ENCODE measurements at places on chromosomes 12 and 14.

DNA sequence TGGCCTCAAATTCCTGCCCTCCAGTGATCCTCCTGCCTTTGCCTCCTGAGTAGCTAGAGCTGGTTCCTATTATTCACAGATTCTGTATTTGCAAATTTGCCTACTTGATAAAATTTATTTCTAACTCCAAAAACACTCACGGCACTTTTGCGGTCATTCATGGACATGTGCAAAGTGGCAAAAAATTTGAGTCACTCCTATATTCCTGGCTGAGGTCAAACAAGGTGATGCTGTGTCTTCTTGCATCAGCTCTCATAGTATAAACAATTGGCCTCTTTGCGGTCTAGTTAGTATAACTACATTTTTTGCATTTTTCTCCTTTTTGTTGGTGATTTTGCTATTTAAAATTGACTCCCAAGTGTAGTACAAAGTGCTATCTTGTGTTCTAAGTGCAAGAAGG is 24.7 kb downstream of the ATF1 start:
- DNase-seq = no peak

DNA sequence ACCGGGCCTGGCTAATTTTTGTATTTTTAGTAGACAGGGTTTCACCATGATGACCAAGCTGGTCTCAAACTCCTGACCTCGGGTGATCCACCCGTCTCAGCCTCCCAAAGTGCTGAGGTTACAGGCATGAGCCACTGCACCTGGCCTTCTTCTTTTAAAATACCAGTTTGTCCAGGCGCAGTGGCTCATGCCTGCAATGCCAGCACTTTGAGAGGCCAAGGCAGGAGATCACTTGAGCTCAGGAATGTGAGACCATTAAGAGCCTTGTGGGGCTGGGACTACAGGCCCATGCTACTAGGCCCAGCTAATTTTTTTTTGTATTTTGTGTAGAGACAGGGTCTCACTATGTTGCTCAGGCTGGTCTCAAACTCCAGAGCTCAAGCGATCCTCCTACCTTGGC is 8.1 kb upstream of the PEBP1 start:
- no peak for DNase-seq

DNA sequence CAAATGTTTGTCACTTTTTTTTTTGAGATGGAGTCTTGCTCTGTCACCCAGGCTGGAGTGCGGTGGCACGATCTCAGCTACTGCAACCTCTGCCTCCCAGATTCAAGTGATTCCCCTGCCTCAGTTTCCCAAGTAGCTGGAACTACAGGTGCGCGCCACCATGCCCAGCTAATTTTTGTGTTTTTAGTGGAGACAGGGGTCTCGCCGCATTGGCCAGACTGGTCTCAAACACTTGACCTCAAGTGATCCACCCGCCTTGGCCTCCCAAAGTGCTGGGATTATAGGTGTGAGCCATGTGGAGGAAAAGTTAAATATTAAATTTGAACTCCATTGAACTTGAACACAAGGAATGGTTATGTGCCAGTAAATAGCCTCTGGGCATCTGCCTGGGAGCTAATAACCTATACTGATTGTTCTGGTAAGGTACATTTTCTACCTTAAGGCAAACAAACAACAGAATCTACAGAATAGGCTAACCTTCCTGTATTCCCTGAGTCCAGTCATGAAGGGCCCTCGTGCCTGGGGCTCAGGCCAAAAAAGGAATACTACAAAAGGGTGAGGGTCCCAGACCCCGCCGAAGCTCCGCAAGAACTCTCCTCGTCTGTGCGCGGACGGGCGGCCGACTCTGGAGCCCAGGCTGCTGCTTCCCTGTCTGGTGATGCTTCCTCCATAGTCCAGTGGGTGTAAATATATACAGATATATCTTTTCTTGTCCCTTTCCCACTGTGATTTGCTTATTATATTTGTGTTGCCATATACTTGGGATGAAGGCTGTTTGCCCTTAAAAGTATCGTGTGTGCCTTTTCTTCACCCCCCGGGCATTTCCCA is 74.0 kb upstream of the EIF5 start:
- no peak for DNase-seq

GRCh38 chr12:107449891-107450290 is 235.7 kb upstream of the PWP1 start:
- no peak for DNase-seq

GRCh38 chr14:104284107-104284592 is 145.8 kb downstream of the KIF26A start:
- DNase-seq = no peak

- DNase-seq = no peak
These were observed 398.4 kb downstream of the DAD1 start for GRCh38 chr14:22190411-22191191.

GRCh38 chr14:36129181-36129580 is 47.3 kb downstream of the PTCSC3 start:
- no peak for DNase-seq

DNA sequence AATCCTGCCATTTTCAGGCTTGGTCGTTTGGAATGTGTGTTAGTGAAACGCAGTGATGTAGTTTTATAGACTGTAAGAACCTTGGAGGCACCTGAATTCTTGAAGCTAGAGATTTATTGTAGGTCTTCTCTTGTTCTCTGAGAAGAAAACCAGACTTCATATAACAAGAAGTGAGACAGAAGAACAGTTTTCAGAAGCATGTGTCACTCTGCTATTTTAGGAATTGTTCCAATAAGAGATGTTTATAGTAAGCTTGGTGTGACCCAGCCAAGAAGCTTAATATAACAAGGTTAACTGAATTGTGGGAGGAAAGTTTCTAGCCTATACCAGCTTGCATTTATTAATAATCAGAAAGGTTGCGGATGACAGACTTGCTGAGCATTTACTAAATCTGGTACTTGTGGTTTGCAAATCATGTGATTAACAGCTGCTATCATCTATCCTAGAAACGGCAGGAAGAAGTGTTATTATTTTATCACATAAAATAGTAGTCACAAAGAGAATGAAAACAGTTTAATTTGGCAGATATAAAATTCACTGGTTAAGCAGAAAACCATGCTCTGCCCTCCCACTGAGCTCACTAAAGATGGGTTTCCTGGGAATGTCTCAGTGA is 49.2 kb upstream of the BCAT1 start:
- DNase-seq = no peak

- no peak for DNase-seq
These were observed 20.7 kb downstream of the PRPF40B start for GRCh38 chr12:49643961-49644619.

- no peak for DNase-seq
These were observed 131.4 kb upstream of the OR4E1 start for GRCh38 chr14:21804981-21805380.

DNA sequence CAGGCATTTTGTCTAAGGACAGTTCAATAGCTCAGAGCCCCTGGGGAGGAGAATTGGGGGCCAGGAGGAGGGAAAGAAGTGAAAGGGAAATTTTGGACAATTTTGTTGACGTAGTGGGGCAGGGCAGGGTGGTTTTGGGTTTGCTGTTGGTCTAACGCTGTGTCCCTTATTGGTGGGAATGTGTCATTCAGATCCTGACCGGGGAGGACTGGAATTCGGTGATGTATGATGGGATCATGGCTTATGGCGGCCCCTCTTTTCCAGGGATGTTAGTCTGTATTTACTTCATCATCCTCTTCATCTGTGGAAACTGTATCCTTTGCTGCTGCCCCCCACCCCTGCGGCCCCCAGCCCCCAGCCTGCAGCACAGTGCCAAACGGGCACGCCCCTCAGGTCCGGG is 212.1 kb upstream of the FKBP4 start:
- no peak for DNase-seq

DNA sequence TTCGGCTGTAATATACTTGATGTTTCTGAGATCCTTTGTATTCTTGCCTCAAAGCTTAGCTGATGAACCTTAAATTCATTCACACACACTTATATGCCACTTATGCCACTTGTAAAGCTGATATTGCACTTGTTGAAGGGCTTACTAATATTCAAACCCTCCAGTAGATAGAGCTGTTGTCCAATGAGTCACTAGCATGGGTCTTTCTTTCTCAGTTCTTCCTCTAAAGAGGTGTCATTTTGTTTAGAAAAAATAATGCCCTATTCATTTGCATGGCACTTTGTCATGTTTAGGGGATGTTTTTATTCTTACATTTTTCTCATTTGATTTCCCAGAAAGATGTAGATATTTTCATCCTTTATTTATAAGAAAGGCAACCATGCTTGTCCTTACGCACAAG is 56.4 kb downstream of the MON2 start:
- no peak for DNase-seq

DNA sequence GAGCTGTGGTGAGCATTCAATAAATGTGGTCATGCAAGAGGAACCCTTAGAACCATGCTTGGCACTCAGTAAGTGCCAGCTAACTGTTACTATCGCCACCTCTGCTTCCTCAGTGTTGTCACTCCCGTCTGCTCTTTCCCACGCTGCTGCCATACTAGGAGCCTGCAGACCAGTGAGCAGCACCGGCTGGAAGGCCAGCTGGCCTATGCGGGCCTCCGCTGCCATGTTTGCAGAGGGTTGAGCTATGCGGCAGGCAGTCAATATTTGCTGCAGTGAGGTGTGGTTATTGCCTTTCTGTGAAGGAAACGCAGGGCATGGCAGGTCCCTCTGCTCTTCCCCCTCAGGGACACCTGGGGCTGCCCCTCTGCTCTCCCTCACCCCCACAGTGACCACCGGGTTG is 13.0 kb downstream of the KMT5A start:
- no peak for DNase-seq

DNA sequence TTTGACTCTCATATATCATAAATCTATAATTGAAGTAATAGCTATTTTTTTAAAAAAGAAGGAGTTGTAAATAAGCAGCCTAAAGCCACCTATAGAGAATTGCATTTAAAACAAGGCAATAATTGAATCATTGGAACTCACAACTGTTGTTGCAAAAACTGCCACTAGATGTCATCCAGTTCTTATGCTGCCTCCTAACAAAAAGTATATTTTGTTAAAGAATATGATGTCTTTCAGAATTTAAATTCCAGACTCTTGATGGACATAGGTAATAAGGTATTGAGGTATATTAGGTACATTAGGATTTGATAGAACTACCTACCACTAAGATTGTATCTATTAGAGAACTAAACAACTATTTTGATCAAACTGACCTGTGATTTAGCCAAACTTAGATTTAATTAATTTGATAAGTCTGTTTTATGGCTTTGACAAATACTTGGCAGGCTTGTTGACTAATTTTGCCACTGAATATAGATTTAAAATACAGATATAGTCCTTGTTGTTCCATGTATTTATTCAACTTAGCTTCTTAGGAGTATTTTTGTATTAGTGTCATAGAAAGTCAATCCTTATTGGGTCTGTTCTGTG is 401.4 kb downstream of the RPL10L start:
- DNase-seq = no peak

GRCh38 chr14:20477211-20477876 is 8.1 kb downstream of the PNP start:
- DNase-seq = no peak

GRCh38 chr14:73602994-73603393 is 9.3 kb upstream of the ACOT6 start:
- DNase-seq = no peak

DNA sequence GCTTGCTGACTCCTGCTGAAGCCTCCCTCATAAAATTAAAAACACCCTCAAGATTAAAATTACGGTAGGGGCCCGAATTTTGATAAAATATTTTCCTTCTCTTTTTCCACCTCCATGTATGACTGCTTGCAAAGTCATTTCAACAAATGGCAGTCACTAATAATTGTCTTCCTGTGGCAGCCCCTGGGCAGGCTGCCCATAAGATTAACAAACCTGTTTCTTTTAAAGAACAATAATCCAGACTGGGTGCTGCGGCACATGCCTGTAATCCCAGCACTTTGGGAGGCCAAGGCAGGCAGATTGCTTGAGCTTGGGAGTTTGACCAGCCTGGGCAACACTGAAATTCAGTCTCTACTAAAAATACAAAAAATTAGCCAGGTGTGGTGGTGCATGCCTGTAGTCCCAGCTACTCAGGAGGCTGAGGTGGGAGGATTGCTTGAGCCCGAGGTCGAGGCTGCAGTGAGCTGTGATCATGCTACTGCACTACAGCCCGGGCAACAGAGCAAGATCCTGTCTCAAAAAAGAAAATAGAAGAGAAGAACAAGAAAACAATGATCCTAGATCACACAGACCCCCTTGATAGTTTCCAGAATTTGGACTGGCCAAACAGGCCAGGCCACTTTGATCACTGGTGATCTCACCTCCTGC is 8.7 kb downstream of the SAV1 start:
- DNase-seq = no peak

- DNase-seq = no peak
These were observed 697 bp upstream of the DNAJC14 start for GRCh38 chr12:55829967-55830600.

DNA sequence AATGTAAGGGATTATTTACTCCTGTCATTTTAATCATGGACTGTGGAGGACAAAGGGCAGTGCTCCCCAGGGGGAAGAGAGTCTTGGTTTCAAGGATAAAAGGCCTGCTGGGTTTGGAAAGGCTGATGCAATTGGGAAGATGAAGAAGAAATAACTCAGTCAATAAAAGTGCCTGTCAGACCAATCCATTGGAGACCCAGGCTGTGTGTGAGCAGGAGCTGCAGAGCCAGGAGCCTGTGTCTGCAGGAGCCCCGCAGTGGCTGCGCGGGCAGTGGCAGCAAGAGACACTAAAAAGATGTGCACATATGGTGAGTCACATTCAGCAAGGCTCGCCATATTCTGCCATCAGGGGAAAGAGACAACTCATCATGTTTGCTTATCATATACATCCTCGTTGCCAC is 90.4 kb downstream of the CRACR2A start:
- no peak for DNase-seq

GRCh38 chr12:125245581-125246557 is 180.6 kb downstream of the AACS start:
- DNase-seq = no peak

DNA sequence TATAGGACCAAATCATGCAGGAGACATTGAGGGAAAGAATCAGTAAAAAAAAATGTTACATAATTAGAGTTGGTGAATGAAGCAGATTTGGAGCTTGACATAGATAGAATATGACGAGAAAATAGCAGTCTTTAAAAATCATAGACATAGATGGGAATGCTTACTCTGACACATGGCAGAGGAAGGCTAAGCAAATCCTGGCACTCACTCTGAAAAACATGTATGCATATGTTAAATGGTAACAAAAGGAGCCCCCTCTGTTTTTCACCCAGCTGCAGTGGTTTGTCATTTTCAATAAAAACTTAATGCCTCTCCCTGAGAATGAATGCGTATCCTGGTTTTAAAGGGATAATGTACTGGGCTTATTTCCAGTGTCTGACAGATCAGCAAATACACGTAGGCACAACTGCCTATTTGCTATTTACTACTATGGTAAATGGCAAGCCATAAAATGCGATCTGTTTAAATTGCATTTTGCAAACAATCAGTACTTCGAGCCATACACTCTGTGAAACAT is 561.2 kb upstream of the SEL1L start:
- no peak for DNase-seq

DNA sequence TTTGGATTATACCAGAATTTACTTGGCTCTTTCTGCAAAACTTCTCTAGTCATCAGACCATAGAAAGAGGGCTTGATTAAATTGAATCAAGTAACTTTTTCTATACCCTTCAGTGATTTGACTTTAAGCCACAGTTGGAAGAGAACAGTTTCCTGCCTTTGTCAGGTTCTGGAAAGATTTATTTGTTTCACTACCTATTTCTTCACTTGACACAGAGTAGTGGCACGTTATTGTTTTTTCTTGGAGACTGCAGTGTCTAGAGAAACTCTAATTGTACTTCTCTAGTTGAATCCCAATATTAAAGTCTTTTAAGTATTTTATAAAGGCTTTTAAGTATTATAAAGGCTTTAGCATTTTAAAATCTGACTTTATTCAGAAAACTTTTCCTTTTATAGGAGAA is 138.1 kb downstream of the TMEM117 start:
- DNase-seq = no peak
